ENCODE measurements at places on chromosomes 3 and 15.

DNA sequence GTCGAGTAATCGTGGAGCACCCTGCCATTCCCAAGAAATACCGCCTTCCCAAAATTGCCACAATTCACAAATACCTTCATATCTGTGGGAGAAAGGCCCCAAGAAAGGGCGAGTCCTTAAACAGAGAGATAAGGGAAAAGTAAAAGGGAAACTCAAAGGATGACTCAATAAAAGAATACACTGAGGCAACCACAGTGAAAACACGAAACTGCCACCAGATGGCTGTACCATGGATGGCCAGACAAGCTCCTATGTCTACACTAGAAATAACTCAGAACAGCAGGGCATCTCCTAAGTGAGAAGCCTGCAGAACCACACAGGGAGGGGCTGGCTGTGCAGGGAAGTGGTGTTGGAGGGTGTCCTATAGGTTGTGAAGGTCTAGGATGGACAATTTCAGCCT is 25.0 kb downstream of the SRGAP3 start:
- no peak for DNase-seq
- H3K36me3 ChIP-seq = peaks cover 3% of the 10 kb centered on the region
- no peak overlapping the region for H3K27ac ChIP-seq
- H3K27me3 ChIP-seq = no peaks in the 10 kb centered on the region
- H3K4me3 ChIP-seq = no peak overlapping the region
- peaks cover 54% of the 10 kb centered on the region for H3K4me1 ChIP-seq

DNA sequence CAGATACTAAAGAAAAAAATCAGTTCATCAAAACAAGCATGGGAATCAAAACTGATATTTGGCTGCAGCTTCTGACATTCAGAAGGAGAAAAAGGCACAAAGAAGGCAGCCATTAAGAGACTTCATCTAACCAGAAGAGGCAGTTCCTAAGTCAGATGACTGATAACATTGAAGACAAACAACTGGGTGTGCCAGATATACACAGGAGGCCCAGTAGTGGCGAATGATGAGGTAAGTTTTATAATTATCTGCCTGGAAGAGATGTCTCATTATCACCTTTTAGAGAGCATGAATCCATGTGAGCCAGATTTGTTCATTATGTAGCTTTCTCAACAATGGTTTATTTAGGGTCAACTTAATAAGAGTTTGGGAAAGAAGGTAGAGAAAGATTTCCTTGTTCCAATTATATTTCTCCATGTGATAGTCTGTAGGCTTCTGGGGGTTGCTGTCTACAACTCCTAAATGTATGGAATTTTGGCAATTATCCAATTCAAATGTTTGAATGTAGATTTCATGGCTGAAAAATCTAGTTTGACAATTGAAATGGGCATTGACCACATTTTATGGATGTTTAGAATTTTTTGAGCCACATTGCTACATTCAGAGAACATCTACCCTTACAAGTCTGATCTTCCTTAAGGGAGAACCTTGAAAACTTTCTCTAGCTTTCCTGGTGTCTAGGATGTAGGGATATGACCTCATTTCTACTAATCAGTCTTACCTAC is 50.4 kb upstream of the RASGRF1 start:
- no peaks in the 10 kb centered on the region for H3K4me1 ChIP-seq
- no peak for DNase-seq
- peaks cover 9% of the 10 kb centered on the region for H3K36me3 ChIP-seq
- no peak overlapping the region for H3K4me3 ChIP-seq

- H3K27me3 ChIP-seq = no peaks in the 10 kb centered on the region
- H3K36me3 ChIP-seq = peaks cover 7% of the 10 kb centered on the region
- H3K4me1 ChIP-seq = peaks cover 4% of the 10 kb centered on the region
- DNase-seq = no peak
- H3K4me3 ChIP-seq = no peak overlapping the region
Measured at GRCh38 chr3:132289316-132289715, 27.9 kb upstream of the ACP3 start.

- no peak for DNase-seq
- peaks cover 4% of the 10 kb centered on the region for H3K4me1 ChIP-seq
- no peak overlapping the region for H3K27ac ChIP-seq
- H3K4me3 ChIP-seq = no peak overlapping the region
- no peaks in the 10 kb centered on the region for H3K36me3 ChIP-seq
Measured at GRCh38 chr3:142929890-142930289, 33.6 kb downstream of the PAQR9 start.

DNA sequence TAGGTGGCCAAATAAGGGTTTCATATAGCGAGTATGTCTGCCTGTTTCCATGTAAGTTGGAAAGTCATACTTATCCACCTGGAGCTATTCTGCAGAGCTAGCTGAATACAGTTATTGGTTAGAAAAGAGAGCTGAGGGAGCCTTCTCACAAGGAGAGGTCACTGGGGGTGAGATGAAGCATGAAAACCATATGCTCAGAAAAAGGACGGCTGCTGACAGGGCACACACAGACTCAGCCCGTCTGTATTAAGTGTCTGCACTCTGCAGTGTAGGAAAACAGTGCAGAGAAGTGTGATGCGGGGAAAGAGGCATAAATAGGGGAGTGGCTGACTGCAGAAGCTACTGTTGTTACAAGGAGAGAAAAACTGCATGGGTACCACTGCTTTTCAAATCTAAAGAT is 58.2 kb downstream of the C3orf70 start:
- peaks cover 7% of the 10 kb centered on the region for H3K36me3 ChIP-seq
- no peak overlapping the region for H3K4me3 ChIP-seq
- no peak overlapping the region for H3K27ac ChIP-seq
- DNase-seq = no peak
- H3K27me3 ChIP-seq = no peaks in the 10 kb centered on the region

GRCh38 chr15:85551221-85551832 is 170.9 kb downstream of the AKAP13 start:
- no peak overlapping the region for H3K27ac ChIP-seq
- no peak overlapping the region for H3K4me3 ChIP-seq
- H3K27me3 ChIP-seq = no peaks in the 10 kb centered on the region
- DNase-seq = no peak
- peaks cover 14% of the 10 kb centered on the region for H3K36me3 ChIP-seq
- no peaks in the 10 kb centered on the region for H3K4me1 ChIP-seq

DNA sequence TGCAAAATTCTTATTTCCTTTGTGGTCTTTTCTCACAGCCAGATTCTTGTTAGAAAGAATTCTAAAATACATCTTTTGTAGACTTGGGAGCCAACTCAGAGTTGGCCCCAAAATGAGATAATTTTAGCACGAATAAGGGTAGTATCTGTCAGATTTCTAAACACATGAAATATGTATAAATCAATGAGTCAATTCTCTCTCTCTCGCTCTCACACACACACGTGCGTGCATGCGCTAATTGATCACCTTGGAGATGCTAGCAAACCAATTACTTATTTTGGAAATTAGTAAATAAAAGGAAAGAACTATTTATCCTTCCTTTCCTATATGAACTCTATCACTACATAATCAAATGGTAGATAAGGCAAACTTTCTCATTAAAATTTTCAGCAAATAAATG is 32.9 kb upstream of the PIK3R4 start:
- no peak overlapping the region for H3K4me3 ChIP-seq
- H3K27me3 ChIP-seq = no peaks in the 10 kb centered on the region
- no peak overlapping the region for H3K27ac ChIP-seq
- no peaks in the 10 kb centered on the region for H3K36me3 ChIP-seq
- peaks cover 5% of the 10 kb centered on the region for H3K4me1 ChIP-seq

DNA sequence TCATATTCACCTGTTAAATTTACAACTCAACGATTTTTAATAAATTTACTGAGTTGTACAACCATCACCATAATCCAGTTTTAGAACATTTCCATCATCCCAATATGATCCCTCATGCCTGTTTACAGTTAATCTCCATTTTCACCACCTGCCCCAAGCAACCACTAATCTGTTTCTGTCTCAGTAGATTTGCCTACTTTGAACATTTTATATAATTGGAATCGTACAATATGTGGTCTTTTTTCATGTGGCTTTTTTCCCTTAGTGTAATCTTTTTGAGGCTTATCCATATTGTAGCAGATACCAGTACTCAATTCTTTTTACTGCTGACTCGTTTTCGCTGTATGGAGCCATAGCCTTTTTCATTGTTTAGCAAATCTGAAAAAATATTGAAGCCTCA is 123.3 kb upstream of the STT3B start:
- DNase-seq = no peak
- H3K4me3 ChIP-seq = no peak overlapping the region
- H3K4me1 ChIP-seq = peaks cover 5% of the 10 kb centered on the region

- no peak for DNase-seq
- H3K27ac ChIP-seq = no peak overlapping the region
- H3K4me3 ChIP-seq = no peak overlapping the region
- peaks cover 1% of the 10 kb centered on the region for H3K27me3 ChIP-seq
Measured at GRCh38 chr3:194808640-194809097, 123.0 kb downstream of the FAM43A start.

DNA sequence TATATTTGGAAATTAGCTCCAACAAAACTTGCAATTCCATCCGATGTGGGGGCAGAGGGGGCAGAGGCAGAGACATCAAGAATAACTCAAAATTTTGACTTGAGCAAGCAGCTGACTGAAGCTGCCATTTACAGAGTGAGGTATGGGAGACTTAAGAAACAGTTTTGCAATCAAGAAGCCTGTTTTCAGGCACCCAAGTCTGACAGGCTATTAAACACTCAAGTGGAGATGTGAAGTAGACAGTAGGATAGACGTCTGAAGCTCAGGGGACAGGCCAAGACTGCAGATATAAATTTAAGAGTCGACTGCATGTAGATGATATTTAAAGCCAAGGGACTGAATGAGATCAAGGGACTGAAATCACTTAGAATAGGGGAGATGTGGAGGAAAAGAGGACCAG is 9.9 kb upstream of the SH3BP5 start:
- no peaks in the 10 kb centered on the region for H3K36me3 ChIP-seq
- H3K4me3 ChIP-seq = no peak overlapping the region
- peaks cover 5% of the 10 kb centered on the region for H3K4me1 ChIP-seq
- no peak for DNase-seq

- peaks cover 3% of the 10 kb centered on the region for H3K36me3 ChIP-seq
- no peak overlapping the region for H3K4me3 ChIP-seq
- peaks cover 23% of the 10 kb centered on the region for H3K4me1 ChIP-seq
- DNase-seq = no peak
Measured at GRCh38 chr15:101126618-101127505, 125.0 kb downstream of the CHSY1 start.

DNA sequence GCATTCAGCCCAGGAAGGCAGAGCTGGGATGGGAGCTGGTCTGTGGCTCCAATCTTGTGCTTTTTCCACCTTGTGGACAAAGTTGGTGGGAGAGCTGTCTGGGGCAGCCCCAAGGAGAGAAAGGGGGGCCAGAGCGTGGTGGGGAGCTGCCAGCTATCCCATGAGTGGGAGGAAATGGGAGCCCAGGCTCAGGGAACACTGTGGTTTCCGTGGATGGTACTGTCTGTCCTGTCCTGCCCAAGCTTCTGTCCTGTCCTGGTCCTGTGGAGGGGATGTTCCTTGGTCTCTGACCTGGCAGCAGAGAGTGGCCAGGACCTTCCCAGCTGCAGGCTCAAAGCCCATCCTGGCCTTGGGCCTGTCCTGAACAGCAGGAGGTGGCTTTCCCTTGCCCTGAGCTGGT is 72.6 kb upstream of the SEC13 start:
- H3K4me1 ChIP-seq = no peaks in the 10 kb centered on the region
- H3K27ac ChIP-seq = peak overlapping the region; percentile 88
- DNase-seq = no peak
- H3K27me3 ChIP-seq = no peaks in the 10 kb centered on the region
- no peaks in the 10 kb centered on the region for H3K36me3 ChIP-seq

GRCh38 chr15:39084674-39085530 is 496.0 kb upstream of the THBS1 start:
- no peak for DNase-seq
- no peak overlapping the region for H3K27ac ChIP-seq
- H3K4me1 ChIP-seq = peaks cover 4% of the 10 kb centered on the region
- no peaks in the 10 kb centered on the region for H3K36me3 ChIP-seq

GRCh38 chr3:66140743-66141372 is 79.9 kb upstream of the SLC25A26 start:
- H3K27me3 ChIP-seq = no peaks in the 10 kb centered on the region
- H3K36me3 ChIP-seq = no peaks in the 10 kb centered on the region
- H3K4me3 ChIP-seq = no peak overlapping the region
- no peak overlapping the region for H3K27ac ChIP-seq
- H3K4me1 ChIP-seq = peaks cover 15% of the 10 kb centered on the region

- peaks cover 8% of the 10 kb centered on the region for H3K4me1 ChIP-seq
- no peak overlapping the region for H3K4me3 ChIP-seq
- no peaks in the 10 kb centered on the region for H3K36me3 ChIP-seq
- H3K27me3 ChIP-seq = no peaks in the 10 kb centered on the region
- no peak for DNase-seq
Measured at GRCh38 chr3:145902166-145902565, 258.8 kb downstream of the PLOD2 start.

DNA sequence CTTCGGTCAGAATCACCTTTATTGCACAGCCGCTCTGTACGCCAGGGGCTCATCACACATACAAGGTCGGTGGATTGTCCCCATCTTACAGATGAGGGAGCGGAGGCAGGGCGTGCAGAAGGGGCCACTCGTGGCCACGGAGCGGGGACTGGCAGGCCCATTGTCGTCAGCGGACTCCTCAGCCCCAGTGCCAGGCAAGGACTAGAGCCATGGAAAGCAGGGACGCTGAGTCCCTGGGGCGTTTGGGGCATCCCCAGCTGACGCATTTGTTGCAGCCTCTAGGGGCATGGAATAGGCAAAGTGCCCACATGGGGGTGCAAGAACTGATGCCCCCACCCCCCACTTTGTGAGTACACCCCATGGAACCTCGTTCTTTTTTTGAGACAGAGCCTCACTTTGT is 29.8 kb upstream of the FURIN start:
- H3K4me1 ChIP-seq = peaks cover 10% of the 10 kb centered on the region
- H3K27me3 ChIP-seq = peaks cover 3% of the 10 kb centered on the region
- peak overlapping the region; percentile 35 for H3K27ac ChIP-seq
- H3K36me3 ChIP-seq = no peaks in the 10 kb centered on the region

- H3K36me3 ChIP-seq = peaks cover 7% of the 10 kb centered on the region
- peaks cover 51% of the 10 kb centered on the region for H3K4me1 ChIP-seq
- peak overlapping the region; percentile 88 for H3K4me3 ChIP-seq
Measured at GRCh38 chr3:183699238-183699947, 1.8 kb downstream of the YEATS2 start.

- peak overlapping the region; percentile 81 for H3K4me3 ChIP-seq
- H3K27ac ChIP-seq = peak overlapping the region; percentile 60
- no peak for DNase-seq
- H3K4me1 ChIP-seq = peaks cover 49% of the 10 kb centered on the region
Measured at GRCh38 chr3:147412261-147412916, 3.2 kb downstream of the ZIC1 start.

DNA sequence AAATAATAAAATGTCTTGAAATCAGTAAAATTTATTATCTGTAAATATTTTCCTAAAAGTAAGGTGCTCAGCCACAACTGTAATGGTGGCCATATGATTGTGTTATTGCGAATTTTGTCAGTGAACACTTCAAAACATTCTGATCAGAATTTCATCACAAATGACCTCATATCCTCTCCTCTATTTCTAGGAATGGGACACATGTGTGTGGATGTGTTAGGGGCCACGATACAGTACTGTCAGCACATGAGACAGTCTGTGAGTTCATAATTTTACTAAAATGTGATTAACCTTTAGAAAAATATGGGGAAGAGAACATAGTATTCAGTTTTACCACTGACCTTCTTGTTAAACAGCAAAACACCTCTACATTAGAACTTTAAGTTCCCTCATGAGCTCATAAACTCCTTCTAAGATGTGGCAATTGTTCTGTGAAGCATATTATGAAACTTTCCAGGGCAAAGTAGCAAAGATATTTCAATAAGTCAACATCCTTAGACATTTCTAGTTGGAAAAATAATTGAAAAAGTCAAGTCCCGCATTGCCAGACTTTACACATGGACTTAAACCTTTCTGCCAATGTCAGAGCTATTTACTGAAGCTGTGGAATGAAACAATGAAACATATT is 158.2 kb upstream of the ABI3BP start:
- no peak for DNase-seq
- no peak overlapping the region for H3K27ac ChIP-seq
- no peaks in the 10 kb centered on the region for H3K36me3 ChIP-seq
- H3K27me3 ChIP-seq = peaks cover 2% of the 10 kb centered on the region
- H3K4me1 ChIP-seq = no peaks in the 10 kb centered on the region
- no peak overlapping the region for H3K4me3 ChIP-seq

Measured in neural crest cell (in vitro differentiated cells).